ENCODE measurements at places on chromosomes 7 and 10.
A peak's percentile ranks its signal among the peaks of the same experiment; 100 is the strongest.

DNA sequence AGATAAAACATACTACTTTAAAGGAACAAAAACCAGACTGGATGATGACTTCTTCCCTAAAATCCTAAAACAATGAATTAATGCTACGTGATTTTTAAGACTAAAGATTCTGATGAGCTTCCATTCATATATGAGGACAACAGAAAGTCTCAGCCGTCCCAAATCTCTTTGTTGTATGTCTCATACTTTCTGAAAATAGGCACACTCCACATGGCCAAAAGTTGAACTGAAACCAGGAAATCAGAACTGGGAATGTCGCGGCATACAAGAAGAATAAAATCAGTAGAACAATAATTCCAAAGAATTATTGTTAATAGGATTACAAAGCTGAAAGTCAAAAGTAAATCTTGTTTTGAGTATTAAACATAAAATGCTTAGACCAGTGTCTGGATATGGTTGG lies 195.4 kb upstream of the GHITM start:
- no peak for DNase-seq

- DNase-seq, result peak; percentile 82
Measured at GRCh38 chr10:76874176-76874575, 763.4 kb downstream of the KCNMA1 start.

GRCh38 chr10:10193848-10194247 lies 823.8 kb upstream of the CELF2 start:
- no peak for DNase-seq

DNA sequence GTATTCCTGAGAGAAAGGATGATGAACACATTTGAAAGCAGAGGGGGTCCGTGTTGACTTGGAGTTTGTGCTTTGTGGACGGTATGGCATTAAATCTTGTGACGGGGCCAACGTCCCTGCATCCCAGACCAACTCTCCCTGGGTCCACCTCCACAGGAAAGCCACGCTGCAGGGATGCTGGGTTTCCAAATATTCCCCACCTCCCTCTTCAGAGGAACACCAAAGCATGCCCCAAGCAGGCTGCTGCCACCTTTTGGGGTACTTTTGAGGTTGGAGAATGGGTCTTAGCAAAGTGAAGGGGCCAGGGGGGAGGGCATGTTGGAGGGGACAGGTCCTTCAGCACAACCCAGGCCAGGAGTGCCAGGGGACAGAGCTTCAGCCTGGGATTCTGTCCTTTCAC lies 504.4 kb downstream of the TCERG1L start:
- DNase-seq, result peak; percentile 14

- DNase-seq, result no peak
Measured at GRCh38 chr7:68504716-68505115, 1093.6 kb upstream of the AUTS2 start.

DNA sequence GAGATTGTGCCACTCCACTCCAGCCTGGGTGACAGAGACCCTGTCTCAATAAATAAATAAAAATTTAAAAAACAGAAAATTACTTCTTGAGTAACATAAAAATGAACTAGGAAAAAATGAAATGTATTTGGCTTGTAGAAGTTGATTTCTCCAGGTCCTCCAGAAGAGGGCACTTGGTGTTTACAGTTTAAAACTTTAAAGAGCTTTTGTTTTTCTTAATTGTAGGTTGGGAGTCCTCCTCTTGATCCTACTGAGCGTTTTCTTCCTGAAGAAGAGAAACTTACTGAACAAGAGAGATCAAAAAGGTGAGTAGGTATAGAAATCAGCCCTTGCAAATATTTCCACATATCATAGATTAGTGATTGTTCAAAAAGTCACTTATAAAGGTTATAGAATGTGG lies 16.2 kb downstream of the KIFBP start:
- DNase-seq, result no peak

GRCh38 chr7:15838265-15838664 lies 151.8 kb upstream of the MEOX2 start:
- no peak for DNase-seq

DNA sequence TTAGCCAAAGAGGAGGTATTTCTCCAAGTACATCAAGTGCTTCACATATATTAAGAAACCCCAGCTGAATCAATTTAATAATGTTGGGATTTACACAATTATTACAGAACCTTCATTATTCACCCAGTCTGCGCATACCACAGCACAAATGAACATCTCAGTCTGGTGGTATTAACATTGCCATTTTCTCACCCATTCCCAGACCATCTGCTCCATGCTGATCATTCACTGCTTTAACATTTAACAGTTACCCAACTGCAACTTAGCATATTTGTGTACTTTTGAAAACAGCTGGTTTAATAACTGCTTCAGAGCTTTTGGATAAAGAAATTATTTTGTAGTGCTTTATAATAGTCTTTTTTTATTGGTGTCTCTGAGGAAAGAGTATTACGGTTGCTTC lies 1072.1 kb downstream of the NXPH1 start:
- no peak for DNase-seq

DNA sequence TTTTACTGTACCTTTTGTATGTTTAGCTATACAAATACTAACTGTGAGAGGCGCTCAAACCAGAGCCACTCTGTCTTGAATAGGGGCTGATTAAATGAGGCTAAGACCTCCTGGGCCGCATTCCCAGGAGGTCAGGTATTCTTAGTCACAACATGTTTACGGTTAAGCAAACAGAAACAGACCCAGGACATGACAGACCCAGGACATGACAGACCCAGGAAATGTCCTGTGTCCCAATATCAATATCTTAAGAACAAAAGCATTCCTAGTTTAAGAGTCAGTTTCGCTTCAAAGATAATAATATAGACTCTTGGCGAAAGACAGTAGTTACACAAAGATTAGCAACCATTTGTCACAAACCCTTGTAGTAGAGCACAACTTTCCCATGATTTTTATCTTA lies 304.5 kb downstream of the CCSER2 start:
- DNase-seq, result no peak

GRCh38 chr7:117402109-117402508 lies 25.2 kb downstream of the ASZ1 start:
- DNase-seq, result no peak

DNA sequence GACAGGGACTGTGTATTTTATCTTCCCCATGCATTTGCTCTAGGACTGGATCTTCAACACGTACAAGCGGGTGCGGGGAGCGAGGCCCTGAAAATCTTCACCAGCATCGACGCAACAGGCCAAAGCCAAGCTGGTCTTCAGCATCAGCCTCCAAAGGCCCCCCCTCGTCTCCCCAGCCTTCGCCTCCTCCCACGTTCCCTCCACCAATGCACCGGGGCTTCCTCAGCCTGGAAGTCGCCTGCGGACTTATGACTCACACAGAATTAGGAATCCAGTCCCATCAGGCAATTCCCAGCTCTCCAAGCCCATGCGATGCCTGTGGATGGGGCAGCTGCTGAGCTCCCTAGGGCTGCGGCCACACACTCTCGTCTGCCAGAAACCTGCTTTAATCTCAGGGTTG lies 36.3 kb upstream of the RNF32 start:
- no peak for DNase-seq

- no peak for DNase-seq
Measured at GRCh38 chr10:24299578-24300260, 90.8 kb downstream of the KIAA1217 start.

DNA sequence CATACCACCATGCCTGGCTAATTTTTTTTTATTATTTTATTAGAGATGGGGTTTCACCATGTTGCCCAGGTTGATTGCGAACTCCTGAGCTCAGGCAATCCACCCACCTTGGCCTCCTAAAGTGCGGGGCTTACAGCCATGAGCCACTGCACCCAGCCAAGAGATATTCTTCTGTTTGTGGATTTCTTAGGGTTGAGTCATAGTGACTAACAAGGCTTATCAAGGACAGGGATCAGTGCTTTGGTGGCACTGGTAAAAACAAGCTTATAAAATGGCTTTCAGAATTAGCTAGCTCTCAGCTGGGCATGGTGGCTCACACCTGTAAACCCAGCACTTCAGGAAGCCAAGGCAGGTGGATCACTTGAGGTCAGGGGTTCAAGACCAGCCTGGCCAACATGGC lies 122.4 kb downstream of the ZNF248 start:
- no peak for DNase-seq

DNA sequence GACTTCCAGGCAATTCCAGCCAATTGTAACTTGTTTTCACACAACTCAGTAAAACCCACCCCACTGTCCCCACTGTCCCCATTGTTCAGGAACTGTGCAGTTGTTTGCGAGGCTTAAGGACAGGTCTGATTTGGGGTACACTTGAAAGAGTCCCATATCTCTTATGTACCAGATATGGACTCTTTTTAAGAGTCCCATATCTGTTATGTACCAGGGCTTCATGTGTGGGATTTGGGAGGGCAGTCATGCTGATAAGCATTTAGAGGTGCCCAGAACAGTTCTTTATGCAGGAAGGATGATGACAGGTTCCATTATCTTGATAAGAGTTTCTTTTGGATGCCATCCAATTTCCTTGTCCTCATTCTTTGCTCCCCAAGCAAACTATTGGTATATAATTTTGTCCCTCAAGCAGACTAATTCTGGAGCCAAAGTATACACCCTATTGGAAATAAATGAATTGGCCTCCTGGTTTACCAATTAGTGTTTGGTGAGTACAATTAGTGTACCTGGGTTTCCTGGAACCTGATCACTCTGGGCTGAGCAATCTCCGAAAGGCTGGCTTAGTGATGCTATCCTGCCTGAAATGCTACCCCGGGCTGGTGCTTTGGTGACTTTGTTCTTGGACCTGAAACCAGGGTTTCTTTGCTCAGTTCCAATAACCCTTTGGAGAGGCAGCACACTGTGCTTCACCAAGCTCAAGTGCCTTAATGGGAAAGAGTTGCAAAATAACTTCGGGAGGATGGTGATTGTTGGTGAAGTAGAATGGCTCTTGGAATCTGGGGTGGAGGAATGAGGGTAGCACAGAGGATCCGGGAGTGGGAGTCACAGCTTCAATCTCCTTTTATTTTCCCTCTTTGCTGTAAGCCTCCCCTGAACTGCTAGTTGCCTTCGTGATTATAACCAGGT lies 6.2 kb upstream of the DMBT1 start:
- DNase-seq, result no peak

- peak; percentile 89 for DNase-seq
Measured at GRCh38 chr7:73986158-73986631, 41.8 kb upstream of the ELN start.

Data from posterior vena cava (tissue), 2 donors.